NCI-H345 (cell line): ENCODE measurements at places on chromosomes 2 and 18.

DNA sequence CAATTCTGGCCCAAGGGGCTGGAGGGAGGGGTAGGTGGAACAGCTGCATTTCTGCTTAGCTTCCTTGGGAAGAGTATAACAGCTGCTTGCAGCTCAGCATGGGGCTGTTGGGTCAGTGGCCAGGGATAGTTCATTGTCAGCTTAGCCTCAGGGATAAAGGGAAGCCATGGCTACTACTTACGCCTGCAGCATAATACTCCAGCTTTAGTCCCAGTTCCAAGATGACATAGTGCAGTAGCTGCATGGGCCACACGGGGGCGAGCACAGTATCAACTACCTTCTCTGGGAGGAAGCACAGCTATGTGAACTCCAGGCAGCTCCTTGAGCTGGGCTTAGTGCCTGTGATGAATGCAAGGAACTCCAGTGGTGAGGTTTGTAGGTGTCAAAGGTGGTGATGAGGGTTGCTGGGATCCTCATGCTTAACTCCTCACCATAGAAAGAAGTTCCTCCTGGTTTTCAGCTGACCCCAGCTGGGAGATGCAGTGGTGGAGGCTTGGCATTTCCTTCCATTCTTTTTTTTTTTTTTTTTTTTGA, 35.4 kb upstream of the RHOB start:
- DNase-seq: peak; percentile 44

DNA sequence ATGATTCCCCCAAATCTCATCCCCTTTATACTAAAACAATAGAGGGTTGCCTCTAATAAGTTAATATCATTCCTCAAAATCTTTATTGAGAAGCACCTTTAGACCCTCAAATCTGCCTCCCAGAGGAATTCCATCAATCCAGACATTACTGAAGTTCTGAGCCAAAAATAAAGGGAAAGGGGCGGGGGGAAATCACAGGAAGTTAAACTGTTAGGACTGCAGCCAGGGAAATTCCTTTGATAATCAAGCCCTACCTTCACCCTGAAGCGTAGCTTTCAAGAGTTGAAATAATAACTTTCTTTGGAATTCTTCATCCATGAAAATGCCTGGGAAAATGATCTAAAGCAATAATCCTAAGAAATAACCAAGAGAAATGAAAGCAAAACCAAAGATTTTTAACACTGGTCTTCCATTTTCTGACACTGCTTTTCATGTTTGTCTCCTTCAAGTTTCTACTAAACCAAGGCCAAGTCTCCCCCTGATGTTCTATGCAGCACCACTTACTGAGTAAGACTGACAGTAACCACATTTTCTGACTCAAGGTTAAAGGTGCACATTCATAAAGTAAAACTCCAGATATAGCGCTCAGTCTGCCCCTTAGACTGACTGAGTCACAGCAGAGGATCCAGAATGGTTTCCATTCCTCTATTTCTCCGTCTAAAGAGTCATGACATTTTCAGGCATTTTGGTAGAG, 78.2 kb downstream of the TCF4 start:
- DNase-seq: no peak

GRCh38 chr2:174605687-174606086, 8.1 kb upstream of the WIPF1 start:
- no peak for DNase-seq

GRCh38 chr2:84458551-84459017, 496 bp downstream of the SUCLG1 start:
- peak; percentile 9 for DNase-seq

DNA sequence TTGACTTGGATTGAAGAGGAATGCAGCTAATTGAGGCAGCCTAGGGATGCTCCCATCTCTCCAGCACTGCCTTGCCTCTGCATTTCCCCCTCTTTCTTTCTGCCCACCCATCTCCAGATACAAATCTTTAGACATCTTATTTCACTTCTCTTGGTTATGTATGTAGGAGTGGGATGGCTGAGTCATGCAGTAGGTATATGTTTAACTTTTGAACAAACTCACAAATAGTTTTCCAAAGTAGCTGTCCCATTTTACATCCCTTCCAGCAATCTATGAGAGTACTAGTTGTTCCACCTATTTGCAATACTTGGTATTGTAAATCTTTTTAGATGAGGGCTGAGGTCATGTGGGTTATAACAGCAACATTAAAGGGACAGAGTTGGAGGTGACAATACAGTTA, 329.9 kb downstream of the DYSF start:
- DNase-seq: no peak

DNA sequence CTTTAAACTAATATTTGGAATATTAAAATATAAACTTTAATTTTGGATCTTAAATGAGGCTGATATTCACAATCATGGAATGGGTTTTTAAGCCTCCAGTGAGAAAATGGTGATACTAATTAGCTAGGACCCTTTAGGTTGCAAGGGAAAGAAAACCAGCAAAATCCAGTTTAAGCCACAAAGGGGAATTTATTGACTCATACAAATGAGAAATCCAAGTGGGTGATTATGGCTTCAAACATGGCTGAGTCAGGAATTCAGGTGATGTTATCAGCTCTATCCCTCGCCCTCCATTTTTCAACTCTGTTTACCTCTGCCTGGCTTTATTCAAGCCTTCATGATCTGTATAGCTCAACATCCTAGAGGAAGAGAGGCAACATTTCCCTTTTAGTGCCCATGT, 75.3 kb upstream of the DLX2 start:
- DNase-seq: no peak

DNA sequence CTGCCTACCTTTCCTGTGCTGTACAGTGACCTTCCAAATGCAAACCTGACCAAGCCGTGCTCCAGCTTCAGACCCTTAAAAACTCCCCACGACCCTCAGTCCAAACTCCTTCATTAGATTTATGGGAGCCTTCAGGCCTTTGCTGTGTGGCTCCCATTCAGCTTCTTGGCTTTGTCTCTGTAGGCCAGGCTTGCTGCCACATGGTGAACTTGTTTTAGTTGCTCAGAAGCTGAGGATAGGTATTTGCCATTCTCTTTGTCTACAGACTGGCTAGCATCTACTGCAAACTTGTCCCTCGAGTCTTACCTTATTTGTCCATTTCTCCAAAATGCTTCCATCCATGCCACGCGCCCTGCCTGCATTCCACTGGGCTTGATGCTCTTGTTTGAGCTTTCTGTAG, 49.1 kb downstream of the SOX11 start:
- no peak for DNase-seq

GRCh38 chr2:222398446-222398885, 25.9 kb upstream of the SGPP2 start:
- peak; percentile 69 for DNase-seq

- no peak for DNase-seq
Measured at GRCh38 chr2:232658217-232658785, 24.9 kb downstream of the EFHD1 start.

DNA sequence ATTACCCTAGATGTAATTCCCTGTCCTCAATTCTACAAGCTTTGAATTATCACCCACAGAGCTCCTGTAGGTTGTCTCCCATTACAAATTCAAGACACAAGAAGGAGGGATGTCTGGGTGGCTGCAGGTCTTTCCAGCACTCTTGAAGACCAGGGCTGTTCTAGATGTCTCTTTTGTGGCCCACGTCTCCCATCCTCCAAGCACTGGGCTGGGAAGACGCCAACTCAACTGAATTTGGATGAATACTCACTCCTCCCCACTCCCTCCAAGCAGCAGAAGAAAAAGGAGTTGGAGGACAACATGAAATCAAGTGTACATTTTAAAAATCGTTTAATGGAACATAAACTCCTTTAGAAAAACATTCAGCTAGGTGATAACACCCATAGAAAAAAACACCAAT, 31.2 kb downstream of the SMAD7 start:
- no peak for DNase-seq

DNA sequence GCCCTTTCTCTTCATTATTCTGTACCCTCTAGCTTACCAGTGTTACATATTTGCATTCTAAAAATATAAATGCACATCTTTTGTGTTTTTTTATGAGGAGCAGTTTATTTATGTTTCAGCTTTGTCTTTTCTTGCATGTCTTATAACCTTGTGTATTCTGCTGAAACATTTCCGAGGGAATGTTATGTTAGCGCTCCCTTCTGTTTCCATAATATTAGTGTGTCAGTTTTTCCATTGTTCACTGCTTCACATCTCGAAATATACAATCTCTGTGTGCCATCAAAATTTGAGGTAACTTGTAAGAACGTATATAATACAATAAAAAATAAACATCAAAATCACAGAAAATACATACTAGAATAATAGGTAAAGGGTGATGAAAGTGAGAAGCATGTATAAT, 153.3 kb downstream of the PKP4 start:
- DNase-seq: no peak

DNA sequence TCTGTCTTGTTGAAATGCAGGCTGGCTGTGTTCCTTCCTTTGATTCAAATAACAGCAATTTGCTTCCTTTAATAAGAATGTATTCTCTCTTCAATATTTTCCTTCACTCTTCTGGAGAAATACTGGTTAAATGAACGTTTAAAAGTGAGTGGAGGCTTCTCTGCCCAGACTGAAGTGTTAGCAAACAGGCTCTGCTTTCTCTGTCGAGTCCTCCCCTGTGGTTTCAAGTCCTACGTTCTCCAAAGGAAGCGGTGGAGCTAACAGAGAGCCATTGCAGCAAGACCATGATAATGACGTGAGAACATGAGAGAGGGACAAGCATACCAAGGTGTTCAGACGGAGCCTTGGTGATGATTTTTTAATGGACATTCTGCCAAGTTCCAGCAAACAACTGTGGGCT, 26.2 kb upstream of the PID1 start:
- peak; percentile 75 for DNase-seq

- DNase-seq: no peak
Measured at GRCh38 chr2:69721022-69721421, 20.9 kb upstream of the ANXA4 start.

GRCh38 chr18:27605107-27605834, 420.2 kb upstream of the CHST9 start:
- peak; percentile 83 for DNase-seq
